ENCODE measurements at places on chromosomes 12 and 14.

DNA sequence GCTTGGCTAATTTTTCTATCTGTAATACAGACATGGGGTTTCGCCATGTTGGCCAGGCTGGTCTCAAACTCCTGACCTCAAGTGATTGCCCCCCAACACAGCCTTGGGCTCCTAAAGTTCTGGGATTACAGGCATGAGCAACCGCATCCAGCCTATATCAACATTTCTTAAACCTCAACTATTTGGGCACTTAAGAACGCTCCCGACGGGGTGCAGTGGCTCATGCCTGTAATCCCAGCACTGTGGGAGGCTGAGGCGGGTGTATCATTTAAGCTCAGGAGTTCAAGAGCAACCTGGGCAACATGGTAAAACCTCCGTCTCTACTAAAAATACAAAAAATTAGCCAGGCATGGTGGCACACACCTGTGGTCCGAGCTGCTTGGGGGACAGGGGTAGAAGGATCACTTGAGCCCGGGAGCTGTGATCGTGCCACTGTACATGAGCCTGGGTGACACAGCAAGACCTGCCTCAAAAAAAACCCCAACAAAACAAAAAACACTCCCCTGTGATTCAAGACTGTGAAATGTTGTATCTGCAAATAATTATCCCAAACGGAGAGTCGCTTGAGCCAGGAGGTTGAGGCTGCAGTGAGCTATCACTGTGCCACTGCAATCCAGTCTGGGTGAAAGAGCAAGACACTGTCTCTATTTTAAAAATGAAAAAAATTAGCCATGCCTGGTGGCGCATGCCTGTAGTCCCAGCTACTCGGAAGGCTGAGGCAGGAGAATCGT, 21.5 kb downstream of the PPTC7 start:
- DNase-seq = no peak

DNA sequence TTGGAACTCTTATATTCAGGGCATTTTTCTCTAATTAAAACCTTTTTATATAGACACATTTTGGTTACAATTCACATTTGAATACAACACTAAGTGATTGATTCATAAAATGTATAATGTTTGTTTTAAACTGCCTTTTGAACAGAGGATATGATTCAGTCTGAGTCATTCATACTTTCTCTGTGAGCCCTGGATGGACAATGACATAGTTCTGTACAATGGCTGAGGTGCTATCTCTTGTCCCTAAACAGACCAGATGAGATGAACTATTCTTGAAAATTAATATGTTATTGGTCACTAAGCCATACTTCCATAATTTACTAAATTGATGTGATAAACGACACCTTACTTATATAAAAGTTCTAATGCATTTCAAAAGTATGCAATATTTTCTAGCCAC, 199.7 kb upstream of the ATXN7L3B start:
- no peak for DNase-seq

- DNase-seq = no peak
These were observed 43.4 kb upstream of the LIMA1 start for GRCh38 chr12:50326590-50327284.

DNA sequence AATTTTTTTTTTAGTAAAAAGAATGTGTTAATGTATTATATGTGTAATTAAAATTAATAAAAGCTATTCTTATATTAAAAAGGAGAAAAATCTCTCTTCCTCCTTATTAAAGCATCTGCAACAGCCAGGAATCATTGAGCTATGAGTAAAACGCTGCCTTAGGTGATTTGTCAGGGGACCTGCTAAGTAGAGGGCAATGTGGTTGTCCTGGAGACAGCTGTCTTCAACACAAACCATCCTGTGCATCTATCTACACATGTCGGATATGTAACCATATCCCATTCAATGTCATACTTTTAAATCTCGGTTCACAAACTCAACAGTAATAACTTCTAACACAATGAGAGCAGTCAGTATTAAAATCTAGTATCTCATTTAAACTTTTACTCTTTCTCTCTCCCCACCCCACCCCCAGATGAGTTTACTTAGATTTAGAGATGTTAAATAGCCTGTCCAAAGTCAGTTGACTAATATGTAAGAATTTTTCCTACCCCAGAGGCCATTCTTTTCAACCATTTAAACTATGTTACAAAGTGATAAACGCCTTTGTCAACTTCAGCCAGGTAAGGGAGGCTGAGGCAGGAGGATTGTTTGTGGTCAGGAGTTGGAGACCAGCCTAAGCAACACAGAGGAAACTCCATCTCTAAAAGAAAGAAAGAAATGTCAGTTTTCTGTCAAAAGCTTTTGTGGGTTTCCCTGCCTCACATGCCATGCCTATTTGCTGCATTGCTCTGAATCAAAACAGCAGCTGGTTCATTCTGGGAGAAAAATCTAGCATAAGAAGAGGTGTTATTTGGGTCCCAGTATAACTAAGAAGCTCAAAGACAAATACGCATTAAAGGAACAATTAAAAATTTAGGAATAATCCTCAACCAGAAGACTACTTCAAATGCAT, 413.7 kb upstream of the CCDC196 start:
- DNase-seq = no peak

GRCh38 chr12:115233891-115234543, 550.0 kb upstream of the TBX3 start:
- DNase-seq = no peak

DNA sequence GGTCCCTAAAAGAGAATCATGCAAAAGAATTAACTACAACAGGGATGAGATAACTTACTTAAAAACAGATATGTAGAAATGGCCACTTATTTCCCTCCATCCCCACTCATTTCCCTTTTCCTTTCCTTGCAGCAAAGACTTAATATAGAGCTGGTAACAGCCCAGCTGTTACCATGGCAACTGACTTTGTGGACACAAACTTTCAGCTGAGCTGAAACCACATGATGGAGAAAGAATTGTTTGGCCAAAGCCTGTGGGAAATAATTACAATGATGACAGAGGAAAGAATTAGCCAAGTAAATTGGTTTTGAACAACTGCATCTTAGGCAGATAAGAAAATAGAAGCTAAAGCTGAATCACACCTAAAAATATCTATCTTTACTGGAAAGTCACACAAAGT, 364.9 kb downstream of the GALC start:
- no peak for DNase-seq

DNA sequence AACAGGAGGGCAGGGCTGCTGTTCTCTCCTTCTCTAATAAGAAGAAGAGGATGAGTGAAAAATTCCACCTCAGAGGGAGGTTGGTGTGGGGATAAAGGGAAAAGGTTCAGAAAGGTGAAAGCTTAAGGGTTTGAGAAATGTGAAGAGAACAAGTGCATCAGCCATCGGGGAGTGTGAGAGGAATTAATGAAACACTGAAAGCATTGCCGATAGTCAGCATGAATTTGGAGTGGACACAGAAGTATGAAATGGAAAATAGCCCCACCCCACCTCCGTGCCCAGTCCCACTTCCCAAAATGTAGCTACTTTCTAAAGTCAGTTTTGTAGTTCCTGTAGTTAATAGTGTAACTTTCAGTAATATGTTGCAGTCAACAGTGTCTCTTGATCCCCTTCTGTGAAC, 33.4 kb downstream of the DIP2B start:
- no peak for DNase-seq

DNA sequence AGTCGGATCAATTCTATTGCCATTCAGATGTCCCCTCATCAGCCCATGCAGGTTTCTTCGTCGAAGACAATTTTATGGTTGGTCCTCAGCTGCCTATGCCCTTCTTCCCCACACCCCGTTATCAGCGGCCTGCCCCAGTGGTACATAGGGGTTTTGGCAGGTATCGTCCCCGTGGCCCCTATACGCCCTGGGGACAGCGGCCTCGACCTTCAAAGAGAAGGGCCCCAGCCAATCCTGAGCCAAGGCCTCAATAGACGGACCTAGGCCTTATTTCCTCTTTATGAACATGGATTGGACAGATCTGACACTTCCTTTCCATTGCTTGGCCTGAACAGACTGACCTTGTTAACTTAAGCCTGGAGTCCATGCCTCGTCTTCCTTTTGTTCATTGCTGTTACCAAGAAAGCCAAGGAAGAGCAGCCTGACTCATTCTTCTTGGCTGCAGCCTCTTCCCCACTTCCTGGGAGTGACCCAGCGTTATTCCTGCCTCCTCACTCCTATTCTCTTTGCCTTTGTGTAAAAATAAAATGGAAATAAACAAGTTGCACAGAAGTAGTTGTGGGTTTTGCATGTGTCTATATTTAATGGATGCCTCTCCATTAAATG, 156.5 kb upstream of the AMIGO2 start:
- DNase-seq = no peak

DNA sequence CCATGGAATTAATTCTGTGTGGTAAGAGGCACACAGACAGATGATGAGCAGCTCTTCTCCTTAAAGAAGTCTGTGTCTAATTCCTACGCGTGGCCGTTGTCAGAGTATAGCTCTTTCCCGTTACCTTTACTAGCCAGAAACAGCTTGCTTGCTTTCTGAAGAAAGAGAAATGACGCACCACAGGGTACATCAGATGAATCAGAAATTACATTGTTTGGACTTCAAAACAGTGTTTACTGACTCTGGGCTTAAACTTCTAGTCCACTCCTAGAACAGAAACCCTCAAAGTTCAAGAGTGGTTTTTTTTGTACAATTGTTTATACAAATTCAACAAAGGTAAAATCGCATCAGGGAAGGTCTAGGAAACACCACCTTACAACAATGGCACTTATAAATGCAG, 29.0 kb downstream of the RNF34 start:
- DNase-seq = no peak

DNA sequence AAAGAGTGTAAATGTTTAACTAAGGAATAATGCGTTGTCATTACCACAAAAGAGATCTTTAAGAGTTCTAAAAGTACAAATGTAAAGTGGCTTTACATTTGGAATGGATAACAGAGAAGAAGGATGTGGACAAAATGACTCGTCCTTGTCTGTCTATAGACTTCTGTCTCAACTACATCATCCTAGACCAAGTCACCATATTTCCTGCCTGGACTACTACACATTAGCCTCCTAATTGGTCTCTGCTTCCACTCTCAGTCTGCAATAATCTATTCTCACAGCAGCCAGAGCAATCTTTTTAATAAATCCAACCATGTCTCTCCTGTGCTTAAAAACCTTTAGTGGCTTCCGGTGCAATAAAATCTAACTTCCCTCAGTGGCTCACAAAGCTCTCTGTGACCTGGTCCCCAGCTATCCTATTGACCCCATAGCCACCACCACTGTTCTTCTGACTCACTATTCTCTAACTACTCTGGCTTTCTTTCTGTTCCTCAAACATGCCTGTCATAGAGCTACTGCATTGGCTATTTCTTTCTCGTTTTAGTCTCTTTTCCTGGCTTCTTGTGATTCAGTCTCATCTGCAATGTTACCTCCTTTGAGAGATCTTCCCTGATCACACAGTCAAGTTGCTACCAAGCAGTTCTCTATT, 91.1 kb downstream of the MYF5 start:
- no peak for DNase-seq

- DNase-seq = no peak
These were observed 19.4 kb downstream of the PPP2R5C start for GRCh38 chr14:101780887-101781239.

DNA sequence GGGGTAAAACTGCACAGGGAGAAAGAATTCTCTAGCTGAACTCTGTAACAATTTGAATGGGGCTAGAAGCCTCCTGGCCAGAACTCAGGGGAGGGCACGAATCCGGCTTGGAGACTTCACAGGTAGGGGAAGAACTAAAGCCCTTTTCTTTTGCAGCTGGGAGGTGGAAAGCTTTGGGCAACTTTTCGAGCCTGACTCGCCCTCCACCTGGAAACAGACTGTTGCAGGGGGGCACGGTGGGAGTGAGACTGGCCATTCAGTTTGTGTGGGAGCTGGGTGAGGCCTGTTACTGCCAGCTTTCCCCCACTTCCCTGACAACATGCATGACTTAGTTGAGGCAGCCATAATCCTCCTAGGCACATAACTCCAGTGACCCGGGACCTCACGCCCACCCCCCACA, 135.8 kb downstream of the PLCZ1 start:
- DNase-seq = no peak

DNA sequence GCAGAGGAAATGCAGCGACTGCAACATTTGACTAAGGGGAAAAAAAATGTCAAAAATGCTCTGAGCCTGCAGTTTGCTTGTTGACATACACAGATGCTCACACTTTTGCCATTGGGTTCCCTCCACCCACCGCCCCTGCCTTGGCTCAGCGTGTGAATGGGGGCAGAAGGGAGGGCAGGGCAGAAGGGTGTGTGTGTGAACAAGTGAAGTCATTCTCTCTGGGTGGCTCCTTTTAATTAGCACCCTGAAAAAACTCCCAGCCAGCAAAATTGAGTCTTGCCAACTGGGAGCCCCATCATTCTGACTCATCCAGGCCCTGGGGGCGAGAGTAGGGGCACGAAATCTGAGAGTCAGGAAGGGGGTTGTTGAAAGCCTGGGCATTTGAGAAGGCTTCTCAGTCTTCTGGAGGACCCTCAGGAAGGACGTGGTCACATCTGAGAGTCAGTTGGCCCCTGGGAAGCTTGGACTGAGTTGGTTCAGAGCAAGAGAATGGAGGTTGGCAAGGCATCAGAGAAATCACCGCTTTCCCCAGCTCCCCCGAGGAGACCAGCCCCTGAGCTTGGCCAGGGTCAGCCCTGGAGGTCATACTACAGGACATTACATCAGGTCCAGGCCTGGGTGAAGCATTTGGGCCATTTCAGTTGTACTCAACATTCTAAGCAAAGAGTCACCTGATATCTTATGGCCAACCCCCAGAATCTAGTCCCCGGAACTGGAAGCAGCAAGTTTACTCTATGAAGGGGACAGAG, 22.7 kb upstream of the KRT78 start:
- DNase-seq = no peak

DNA sequence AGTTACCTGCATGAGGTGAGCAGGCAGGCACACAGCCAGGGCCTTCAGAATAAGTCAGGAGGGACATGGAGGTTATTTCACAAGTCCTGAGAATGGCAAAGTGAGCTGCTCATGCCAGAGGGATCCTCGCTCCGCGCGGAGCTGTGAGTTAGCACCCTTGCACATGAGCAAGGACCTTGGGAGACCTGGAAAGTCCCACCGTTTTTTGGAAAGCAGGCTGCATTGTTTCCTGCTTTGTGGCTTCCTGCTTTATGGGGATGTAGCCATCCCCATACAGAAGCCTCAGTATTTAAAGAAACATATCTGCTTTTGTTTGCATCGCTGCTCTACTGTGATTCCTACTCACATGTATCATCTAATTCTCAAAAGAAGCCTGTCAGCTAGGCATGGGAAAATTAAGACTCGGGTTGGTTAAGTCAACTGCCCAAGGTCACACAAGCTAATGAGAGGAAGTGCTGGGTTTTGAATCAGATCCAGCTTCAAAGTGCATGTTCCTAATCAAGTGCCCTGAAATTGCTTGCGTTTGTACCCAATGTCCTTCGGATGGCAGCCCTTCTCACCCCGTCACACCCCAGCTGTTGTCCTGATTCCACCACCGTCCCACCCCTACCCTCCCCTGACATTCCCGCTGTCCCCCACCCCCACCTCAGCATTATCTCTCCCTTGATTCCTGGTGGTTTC, 106.2 kb downstream of the CRACR2A start:
- no peak for DNase-seq

DNA sequence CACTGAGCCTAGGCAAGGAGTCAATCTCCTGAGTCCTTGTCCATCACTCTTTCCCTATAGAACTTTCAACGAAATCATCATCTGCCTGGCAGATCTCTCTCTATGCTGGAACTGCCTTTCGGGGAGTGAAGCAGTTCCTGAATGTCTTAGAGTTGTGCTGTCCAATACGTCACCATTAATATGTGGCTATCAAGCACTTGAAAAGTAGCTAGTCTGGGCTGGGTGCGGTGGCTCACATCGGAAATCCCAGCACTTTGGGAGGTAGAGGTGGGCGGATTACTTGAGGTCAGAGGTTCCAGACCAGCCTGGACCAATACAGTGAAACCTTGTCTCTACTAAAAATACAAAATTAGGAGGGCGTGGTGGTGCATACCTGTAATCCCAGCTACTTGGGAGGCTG, 35.1 kb downstream of the NRDE2 start:
- DNase-seq = no peak

Measured in stimulated activated CD4-positive, alpha-beta T cell treated with anti-CD3 and anti-CD28 coated beads, Interleukin-12 subunit alpha, Interleukin-12 subunit beta, amount 100 ng/mL, for 24 hours (primary cell).